Type B pancreatic cell (in vitro differentiated cells): ENCODE measurements at places on chromosomes 11 and 22.

GRCh38 chr11:110217223-110217877 is 79.1 kb downstream of the RDX start:
- DNase-seq = no peak

- DNase-seq = no peak
Observed at GRCh38 chr11:130560781-130561109, 112.3 kb downstream of the ADAMTS15 start.

GRCh38 chr22:20430720-20431510 is 6.7 kb downstream of the SCARF2 start:
- no peak for DNase-seq

DNA sequence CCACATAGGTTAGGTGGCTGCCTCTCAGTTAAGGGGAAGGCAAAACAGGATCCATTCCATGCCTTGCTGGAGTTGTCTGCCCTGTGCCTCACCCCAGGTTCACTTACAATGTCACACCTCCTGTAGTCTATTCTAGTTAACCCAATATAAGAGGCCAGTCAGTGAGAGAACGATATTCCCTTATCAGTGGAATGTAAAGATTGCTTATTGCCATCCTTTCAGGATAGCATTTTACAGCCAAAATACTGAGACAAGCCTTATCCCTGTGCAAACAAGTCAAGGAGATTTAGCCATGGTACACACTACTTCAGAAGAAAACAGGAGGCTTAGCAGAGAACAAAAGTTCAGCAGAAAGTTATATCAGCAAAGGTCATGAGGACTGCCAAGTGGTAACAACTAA is 5.5 kb downstream of the CYP2R1 start:
- DNase-seq = no peak
